ENCODE measurements at places on chromosomes 3 and 15.

DNA sequence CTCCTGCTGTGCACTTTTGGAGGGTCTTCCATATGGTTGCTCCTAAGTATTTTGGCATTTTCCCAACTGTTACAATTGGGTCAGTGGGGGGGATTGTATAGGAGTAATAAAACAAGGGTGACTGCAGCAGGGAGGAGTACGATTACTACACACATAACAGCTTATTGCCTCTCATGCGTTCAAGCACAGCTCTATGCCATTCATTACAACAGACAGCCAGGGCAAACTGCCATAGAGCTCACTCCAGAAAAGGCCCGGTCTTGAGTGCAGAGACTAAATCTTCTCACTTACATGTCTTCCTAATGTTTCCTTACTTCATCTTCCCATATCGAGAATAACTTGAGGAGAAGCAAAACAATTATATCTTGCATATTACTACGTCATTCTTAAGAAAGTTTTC is 1.4 kb upstream of the CHMP2B start:
- DNase-seq = no peak

GRCh38 chr15:35306361-35306981 is 221.4 kb upstream of the NANOGP8 start:
- no peak for DNase-seq

DNA sequence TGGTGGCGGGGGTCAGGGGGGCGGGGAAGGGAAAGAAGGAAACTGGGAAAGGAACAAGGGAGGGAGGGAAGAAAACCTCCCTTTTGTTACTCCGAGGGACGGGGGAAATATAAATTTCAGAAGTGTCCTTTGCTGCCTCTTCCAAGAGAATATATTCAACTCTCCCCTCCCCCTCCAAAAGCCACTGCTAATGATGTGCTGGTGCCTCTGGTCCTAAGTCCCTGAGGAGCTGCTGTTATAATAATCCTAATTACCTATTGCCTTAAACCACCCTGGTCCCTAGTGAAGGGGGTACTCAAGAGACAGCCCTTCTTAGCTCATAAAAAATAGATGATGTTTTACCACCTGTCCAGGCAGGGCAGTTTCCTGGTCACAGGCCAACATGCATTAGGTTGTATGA is 118.3 kb upstream of the TRIM42 start:
- no peak for DNase-seq

DNA sequence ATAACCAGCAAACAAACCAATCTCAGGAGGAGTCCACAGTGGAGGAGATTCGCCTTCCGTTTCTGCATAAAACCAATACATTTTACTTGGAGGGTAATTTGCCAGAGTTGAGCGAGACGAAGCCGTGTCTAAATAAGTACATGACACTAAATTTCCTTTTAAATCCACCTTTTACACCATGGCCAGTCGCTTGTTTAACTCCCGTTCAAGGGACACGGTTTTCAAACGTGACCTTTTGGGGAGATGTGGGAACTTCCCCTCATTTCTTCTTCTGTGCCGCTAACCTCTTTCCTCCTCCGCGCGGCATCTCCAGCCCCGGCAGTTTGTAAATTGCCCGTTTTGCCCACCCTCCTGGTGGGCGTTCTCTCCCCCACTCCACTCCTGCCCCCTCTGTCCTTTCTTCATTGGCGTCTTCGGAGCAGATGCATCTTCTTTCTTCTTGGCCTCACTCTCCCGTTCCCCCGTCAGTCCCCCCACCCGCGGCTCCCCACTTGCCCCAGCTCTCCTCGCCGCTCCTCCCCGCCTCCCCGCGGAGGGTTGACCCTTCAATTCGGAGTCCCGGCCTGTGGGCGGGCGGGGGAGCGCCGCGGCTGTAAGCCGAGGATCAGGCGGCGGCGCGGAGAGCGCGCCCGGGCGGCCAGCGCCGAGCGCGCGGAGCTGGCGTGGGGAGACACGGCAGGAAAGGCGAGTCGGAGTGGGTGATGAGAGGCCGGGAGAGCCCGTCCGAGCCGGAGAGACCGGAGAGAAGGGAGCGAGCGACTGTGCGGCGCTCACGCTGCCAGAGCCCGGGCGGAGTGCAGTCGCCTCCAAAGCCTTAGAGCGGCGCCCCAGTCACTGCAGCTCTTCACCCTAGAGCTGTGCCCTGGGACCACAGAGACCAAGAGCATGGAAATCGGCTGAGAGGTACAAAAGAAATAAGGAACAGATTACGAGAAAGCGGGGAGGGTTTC is at the start of gene NLGN1:
Gene NLGN1, plus strand, starts transcription at position 584 of the 950 bp plus-strand sequence.
- no peak for DNase-seq

- DNase-seq = no peak
These were observed 18.7 kb downstream of the ABTB1 start for GRCh38 chr3:127691489-127691888.

GRCh38 chr3:187594272-187594671 is 75.9 kb downstream of the SST start:
- DNase-seq = no peak

GRCh38 chr3:195458316-195458717 is 15.5 kb upstream of the ACAP2 start:
- no peak for DNase-seq

- no peak for DNase-seq
These were observed 7.8 kb downstream of the SCAMP2 start for GRCh38 chr15:74865316-74865715.

DNA sequence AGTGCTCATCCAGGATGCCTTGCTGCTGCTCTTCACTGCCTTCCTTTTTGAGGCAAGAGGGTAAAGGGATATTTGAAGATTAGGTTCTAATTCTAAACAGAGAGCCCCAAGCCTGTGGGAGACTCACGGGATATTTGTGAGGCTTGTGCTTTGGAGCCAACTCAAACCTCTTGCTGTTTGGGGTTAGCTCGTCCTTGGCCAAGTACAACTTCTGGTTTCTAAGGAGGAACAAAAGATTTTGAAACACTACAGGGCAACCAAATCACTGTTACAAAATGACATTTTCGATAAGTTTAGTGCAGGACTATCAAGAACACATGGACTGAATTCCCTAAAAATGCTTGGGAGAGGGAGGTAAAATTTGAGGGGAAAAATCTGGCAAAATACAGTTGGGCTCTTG is 190.2 kb downstream of the RORA start:
- no peak for DNase-seq

- no peak for DNase-seq
These were observed 85.7 kb downstream of the CRYGS start for GRCh38 chr3:186458306-186459107.

GRCh38 chr3:27714692-27715453 is 7.2 kb downstream of the EOMES start:
- DNase-seq = no peak

GRCh38 chr15:67531379-67531914 is 10.5 kb downstream of the C15orf61 start:
- no peak for DNase-seq

GRCh38 chr15:80605591-80606150 is 89.4 kb upstream of the ABHD17C start:
- DNase-seq = no peak

DNA sequence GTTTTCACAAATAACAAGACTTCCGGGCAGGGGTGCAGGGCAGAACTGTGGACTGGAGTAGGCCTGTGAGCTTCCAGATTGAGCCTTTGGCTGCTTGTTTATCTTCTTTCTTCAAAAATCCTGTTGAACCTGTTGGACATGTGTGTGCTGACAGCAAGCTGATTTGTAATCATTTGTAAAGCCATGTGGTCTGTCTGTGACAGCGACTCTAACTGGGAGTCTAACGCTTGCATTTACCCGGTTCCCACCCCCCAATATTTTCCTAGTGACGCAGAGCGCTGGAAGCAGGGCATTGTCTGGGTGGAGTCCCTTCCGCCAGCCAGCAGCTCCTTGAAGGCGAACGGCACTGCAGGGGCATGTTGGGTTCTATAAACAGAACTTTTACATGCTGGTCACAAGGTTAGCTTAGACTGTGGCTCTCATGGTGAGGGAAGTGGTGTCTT is 85.7 kb upstream of the MYZAP start:
- no peak for DNase-seq

- no peak for DNase-seq
These were observed 366 bp downstream of the TM6SF1 start for GRCh38 chr15:83107841-83108181.

DNA sequence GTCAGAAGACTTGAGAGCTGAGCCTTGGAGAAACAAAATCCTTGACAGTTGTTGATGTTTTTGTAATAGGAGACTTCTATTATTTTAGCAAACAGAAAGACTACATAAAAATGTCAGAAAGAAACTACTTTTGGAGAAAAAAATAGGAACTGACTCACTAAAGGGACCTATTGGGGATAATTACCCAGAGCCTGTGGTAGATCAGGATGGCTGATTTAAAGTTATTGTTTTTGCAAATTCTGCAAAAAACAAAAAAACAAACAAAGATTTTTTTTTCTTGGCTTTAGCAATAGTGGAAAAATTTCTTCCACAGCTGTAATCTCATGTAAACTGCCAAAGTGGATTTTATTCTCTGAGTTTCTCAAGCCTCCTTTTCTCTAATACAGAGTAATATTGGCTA is 101.5 kb upstream of the SATB1 start:
- DNase-seq = no peak

DNA sequence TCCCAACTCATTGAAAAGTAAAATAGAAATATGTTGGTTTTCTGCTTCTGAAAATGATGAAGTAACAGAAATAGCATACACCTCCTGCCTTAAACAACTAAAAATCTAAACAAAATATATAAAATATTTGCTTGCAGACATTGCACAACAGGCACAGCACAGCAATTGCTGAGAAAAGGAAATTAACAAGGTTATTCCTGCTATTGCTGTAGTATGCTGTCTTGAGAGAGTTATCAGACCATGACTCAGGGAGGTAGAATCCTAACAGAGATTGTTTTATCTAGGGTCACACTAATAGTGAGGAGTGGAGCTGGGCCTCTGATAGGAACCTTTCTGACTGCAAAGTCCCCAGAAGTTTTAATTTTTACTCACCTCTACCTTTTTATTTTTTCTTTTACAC is 72.6 kb downstream of the ZBTB20 start:
- no peak for DNase-seq

DNA sequence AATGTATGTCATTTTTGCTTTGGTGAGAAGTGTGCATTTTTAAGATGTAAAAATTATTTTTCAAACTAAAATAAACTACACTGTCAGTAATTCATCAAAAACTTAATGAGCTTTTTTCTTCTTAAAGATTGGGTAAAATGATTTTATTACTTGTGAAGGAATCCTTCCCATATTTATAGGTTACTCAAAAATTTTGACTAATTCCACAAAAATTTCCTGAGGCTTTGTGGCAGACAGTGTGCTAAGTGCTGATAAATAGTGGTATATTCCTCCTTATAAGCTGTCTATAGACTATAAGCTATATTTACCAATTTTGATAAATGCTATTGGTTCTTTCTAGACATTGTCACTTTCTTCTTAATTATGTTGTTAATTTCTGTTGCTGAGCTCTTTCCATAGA is 284.5 kb upstream of the SEMA6D start:
- no peak for DNase-seq

GRCh38 chr15:89352476-89352875 is 17.9 kb upstream of the POLG start:
- DNase-seq = no peak

GRCh38 chr15:80500021-80500420 is 95.8 kb downstream of the ARNT2 start:
- no peak for DNase-seq
